Right renal pelvis (tissue), 4 donors: ENCODE measurements at places on chromosomes 2 and 18.

DNA sequence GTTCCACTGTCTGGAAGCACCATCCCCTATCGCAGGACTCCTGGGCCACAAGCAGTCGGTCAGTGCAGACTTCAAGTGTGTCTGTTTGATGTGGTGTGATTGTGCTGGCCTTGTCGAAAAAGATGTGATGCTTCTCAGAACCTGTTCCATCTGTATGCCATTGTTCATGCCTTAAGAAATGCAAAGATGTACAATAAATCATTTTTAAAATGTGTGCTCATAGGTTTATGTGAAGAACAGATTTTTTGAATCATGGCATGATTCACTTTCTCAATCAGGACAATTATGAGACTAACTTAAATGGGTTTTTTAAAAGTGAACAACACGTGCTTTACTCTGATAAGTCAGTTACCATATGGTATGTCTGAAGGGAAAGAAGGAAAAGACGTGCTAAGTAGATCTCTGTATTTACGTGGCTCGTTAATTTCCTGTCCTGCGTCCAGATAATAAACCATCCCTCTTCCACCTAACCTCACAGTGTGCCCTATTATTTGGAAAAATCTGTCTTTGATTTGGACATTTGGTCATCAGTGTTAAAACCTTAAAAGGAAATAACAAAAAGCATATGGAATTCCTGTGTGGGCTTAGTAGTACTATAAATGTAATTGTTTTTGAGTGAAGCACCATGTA, 54.9 kb downstream of the PRKRA start:
- no peak for DNase-seq

- no peak for DNase-seq
Observed at GRCh38 chr2:222205136-222205535, 93.7 kb downstream of the PAX3 start.

GRCh38 chr2:240135706-240136012, 446 bp downstream of the COPS9 start:
- DNase-seq: no peak

DNA sequence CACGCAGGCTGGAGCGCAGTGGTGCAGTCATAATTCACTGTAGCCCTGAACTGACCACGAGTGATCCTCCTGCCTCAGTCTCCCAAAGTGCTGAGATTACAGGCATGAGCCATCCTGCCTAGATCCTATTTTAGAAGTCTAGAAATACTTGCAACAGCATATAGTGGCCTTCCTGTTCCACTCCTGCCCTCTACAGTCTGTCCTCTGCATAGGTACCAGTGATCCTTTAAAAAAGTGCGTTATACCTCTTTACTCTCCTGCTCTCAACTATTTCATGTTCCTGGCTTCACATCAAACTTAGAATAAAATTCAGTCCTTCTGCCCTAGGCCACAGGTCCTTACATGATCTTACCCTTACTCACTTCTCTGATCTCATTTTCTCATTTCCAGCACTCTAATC, 6.0 kb downstream of the COMMD1 start:
- no peak for DNase-seq

- no peak for DNase-seq
Observed at GRCh38 chr2:144453486-144454158, 66.3 kb downstream of the ZEB2 start.

GRCh38 chr18:79819968-79820351, 22.2 kb downstream of the KCNG2 start:
- DNase-seq: no peak

DNA sequence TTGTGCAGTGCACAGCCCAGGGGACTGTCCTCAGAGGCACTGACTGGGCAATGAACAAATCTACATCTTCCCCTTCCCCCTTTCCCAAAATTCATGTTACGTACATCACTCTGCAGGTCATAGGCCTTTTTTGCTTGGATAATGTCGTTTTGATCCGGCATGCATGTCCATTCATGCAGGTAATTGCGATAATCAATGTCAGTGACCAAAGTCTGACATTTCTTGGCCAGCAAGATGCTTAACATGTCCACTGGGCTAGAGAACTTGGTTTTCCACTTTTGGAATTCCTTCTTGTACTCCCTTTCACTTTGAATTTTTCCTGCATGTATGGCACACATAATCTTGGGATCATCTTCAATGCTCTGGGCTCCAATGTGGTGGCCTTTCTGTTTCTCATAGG, 124.6 kb downstream of the NEB start:
- DNase-seq: no peak

GRCh38 chr18:9984080-9984479, 70.3 kb downstream of the VAPA start:
- no peak for DNase-seq

DNA sequence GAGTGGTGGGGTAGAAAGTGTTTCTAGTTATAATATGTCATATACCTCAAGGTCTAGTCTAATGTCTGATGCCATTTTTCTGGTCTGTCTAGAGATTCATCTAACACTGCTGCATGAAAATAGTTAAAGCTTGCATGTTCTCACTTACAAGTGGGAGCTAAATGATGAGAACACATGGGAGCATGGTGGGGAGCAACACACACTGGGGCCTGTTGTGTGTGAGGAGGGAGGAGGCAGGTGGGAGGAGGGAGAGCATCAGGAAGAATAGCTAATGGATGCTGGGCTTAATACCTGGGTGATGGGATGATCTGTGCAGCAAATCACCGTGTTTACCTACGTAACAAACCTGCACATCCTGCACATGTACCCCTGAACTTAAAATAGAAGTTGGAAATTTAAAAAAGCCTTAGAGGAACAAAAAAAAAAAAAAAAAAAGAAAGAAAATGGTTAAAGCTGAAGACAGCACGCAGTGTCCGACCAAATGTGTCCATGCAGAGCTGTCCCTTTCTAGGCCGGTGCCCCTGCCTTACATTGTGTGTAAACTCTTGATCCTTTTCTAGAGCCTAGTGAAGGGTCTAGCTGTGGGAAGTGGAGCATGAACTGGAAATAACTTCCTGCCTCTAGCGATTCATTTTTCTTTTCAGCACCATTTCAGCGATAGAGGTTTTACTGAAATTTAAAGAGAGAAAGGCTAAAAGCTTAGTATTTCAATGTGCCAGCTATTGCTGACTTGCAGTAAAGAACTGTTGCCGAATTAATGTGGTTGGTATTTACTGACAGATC, 94.0 kb downstream of the FMNL2 start:
- no peak for DNase-seq

DNA sequence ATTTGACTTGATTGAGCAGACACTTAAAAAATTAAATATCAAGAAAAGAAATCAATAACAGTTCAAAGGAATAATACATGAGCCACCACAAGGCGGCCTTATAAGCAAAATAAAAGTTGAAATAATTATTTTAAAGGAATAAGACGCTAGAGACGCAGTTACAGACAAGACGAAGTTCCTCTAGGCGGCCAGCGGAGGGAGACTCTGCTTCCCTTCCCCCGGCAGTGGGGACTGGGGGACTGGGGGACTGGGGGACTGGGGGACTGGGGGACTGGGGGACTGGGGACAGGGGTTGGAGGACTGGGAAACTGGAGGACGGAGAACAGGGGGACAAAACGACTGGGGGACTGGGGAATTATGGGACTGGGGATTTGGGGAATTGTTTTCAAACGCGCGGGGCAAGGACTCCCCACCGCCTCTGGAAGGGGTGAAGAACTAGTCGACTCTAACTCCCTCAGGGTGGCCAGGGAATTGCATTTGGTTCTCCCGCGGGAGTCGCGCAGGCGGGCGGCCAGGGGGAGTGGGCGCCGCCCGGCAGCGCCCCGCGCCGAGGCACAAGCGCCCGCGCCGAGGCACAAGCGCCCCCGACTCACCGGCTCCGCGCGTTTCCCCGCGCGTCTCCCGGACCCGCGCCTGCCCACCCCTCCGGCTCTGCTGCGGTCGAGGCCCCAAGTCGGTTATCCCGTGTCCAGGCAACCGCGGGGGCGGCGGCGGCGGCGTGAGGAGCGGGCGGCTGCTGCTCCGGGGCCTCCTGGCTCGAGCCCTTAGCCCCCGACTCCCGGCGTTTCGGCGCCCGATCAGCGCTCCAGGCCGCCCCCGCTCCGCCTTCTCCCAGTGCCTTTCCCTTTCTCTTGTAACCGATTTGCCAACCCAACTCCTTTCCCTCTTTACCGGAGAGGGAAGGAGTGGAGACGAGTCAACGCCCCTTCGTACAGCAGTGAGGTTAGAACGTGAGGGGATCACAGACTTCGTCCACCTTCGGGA, at the start of gene CCDC178:
TSS of gene CCDC178 (minus strand) at position 662 of the 984 bp plus-strand sequence. CDS start 28,633 bp downstream, outside the sequence.
- peak; percentile 49 for DNase-seq
